ENCODE measurements at places on chromosomes 4 and X.

- no peak for DNase-seq
Observed at GRCh38 chr4:38982361-38983095, 49.7 kb downstream of the TMEM156 start.

DNA sequence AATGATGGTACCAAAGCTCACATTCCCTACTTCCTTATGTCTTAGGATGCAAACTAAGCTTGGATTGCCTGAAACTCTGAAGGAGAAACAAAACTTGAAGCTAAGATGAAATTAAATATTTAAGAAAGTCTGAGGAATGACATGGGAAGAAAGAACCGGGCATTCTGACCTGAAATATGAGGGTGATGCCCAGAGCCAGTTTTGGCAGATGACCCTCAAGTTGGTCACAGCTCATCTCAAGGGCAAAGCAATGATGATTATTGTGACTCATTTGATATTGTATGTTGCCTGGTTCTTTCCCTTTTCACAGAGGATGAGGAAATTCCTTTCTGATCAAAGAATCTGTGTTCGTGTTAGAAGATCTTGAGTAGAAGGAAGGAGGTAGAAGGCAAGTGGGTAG, 96.0 kb upstream of the NHS start:
- DNase-seq, result no peak

DNA sequence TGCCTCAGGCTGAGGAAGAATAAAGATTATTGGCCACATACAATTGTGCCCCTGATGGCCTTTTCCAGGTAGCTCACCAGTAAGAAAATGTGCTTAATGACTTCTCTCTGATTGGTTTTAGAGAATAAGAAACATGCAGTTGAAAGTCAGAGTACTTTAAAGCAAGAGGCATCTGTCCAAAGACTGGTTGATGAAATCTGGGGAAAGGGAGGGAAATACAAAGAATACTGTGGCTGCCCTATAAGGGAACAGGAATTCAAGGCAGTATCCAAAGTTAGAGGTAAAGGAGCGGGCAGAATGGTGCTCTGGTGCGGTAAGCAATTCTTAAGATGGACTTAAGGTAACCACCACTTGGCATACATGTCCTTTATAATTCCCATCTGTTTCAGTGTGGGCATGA, 11.4 kb downstream of the PBDC1 start:
- DNase-seq, result no peak

DNA sequence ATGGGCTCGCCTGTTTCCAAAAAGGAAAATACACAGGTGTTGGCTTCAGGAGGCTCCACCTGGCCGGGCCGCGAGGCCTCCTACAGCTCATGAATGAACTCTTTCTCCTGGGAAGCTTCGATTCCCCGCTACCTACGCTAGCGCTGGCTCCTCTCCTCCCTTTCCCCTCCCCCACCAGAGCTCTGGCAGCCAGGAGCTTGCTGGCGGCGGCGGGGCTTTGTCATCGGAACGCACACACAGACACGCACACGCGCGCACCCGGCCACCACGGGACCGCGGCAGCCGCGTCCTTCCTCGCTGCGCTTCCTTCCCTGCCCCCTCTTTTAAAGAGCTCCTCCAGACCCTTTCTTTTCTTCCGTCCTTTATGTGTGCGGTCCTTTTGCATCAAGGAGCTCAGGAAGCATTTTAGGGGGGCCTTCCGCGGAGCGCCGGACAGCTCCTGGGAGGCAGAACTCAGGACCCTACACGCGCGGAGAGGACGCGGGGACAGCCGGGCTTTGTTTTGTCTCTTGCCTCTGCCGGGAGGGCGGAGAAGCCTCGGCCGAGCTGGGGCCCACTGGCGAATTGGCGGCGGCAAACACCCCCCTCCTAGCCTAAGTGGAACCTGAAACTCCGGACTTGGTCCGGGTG, 70.2 kb upstream of the BCOR start:
- no peak for DNase-seq

GRCh38 chr4:154329268-154329868, 162.2 kb downstream of the DCHS2 start:
- DNase-seq, result no peak

DNA sequence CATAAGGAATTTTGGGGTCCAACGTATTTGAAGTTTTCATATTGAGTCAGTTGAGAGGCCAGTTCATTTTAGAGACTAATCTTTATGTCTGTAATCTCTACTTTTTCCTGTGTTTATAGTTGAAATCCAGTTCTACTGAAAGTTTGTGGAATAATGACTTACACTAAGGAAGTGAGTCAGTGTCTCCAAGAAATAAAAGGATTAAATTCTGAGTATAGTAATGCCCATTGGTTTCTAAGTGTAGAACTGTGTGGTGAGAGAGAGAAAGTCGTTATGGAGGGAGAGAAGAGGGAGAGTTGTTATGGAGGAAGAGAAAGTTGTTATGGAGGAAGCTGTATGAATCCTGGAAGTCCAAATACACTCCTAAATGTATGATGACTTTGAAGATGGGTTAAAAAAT, 264.6 kb upstream of the HAND2 start:
- DNase-seq, result no peak

DNA sequence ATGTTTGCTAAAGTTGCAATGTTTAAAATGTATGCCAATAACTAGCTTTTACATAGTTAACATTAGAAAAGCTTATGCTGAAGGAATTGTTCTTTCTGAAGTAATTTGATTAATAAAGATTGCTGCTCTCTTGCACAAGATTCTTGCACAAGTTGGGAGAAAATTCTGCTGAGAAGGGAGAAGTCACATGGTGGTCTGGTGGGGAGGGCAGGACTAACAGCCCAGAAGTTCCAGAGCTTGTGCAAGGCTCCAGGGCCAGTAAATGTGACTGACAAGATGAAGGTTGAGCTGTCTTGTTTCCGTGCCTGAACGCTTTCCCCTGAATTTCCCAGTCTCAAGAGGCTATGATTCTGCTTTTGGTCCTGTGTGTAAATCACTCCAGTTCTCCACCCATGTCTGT, 112.9 kb upstream of the VCX start:
- no peak for DNase-seq

- DNase-seq, result no peak
Observed at GRCh38 chrX:17579026-17579425, 158.3 kb upstream of the SCML1 start.

DNA sequence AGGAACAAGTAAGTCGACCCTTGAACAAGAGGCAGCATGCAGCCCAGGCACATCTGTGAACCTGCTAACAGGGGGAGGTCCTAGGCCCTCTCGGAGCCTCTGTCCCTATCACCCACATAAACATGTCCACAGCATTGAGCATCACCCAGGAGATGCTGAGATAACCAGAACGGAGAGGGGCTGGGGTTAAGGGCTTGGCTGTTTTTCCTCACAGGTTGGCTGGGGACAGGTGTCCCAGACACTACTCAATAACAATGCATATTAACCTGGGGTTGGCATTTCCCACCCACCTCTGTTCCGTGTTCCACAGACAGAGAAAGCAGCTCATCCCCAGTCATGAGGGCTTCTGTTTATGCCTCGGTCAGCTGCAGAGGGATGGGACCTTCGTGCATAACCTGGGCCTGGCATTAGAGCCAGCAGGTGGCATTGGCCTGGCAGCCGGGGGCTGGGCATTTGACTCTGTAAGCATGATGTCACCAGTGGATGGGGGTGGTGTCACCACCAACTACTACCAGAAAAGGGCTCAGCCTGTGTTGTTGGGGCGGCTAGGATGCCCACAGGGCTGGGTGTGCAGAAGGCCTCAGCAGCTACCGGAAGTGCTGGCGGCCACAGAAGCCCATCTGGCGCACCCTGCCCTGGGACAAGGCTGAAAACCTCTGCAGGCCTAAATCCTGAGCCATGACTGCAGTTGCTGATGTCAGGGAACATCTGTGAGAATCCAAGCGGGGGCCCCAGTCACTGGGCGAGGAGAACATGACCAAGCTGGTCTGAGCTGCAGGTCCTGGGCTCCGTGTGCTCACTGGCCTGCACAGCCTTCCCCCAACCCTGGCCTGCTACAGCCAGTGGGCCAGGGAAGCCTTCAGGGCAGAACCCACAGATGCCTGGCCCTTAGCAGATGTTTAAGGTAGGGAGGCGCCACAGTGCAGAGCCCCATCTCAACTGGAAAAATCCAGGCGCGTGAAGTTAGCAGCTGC, 351.4 kb downstream of the NR3C2 start:
- DNase-seq, result no peak

DNA sequence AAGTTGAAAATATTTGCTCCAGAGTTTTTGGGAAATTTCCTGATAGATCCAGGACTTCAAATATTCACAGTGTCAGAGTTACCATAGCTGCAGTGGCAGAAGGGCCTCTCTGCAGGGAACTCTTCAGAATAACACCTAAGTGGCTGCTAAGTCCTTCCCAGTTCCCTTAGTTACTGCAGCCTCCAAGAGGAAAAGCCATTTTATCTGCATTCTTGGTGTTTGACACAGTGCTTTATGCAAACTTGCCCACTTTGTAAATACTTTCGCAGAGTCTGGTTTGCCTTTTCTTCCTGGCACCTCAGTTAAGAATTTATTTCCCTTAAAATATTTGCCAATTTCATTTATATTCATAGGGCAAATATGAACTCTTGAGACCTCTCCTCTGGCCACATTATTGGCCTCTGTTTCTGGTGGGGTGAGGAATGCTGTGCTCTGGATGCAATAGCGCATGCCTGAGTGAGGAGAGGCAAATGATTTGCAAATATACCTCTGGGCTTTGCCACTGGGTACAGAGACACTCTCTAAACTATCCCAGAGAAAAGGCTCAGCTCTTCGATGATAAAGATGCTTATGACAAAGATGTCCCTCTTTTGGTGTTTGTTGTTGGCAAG, 566.3 kb upstream of the NR3C2 start:
- no peak for DNase-seq

DNA sequence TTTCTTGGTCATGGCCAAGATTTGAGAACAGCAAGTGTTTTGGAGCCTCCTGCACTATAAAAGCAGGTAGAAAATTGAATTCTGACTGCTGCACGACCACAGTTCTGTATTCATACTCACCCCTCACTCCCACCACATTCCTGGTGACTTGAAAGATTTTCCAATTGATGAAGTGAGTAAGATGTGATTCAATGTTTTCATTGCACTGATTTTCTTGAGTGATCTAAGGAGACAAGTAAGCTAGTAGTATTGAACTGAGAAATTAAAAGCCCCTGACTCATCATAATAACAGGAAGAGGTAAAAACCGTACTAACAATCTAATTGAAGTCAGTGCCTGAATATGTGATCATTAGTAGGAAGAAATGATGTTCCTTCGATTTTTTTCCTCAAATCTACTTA, 6.1 kb upstream of the SEC24D start:
- no peak for DNase-seq

DNA sequence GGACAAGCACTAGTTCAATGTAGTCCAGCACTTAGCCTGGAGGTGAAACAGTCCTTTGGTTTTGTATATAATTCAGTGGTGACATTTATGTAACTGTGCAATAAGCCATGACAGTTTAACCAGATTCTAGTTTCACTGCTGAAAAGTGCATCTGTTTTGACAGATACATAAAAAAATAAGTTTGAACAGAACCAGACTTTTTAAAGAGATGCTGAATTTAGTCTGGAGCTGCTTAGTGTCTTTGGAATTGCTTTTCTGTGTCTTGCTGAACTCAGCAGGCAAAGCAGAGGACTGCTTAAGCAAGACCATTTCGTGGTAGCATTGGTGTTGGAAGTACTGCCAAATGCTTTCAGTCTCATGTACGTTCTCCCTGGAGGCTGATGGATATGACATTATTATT, 393.5 kb downstream of the MAPK10 start:
- DNase-seq, result no peak

- DNase-seq, result no peak
Observed at GRCh38 chrX:133923113-133923512, 62.3 kb downstream of the GPC3 start.

DNA sequence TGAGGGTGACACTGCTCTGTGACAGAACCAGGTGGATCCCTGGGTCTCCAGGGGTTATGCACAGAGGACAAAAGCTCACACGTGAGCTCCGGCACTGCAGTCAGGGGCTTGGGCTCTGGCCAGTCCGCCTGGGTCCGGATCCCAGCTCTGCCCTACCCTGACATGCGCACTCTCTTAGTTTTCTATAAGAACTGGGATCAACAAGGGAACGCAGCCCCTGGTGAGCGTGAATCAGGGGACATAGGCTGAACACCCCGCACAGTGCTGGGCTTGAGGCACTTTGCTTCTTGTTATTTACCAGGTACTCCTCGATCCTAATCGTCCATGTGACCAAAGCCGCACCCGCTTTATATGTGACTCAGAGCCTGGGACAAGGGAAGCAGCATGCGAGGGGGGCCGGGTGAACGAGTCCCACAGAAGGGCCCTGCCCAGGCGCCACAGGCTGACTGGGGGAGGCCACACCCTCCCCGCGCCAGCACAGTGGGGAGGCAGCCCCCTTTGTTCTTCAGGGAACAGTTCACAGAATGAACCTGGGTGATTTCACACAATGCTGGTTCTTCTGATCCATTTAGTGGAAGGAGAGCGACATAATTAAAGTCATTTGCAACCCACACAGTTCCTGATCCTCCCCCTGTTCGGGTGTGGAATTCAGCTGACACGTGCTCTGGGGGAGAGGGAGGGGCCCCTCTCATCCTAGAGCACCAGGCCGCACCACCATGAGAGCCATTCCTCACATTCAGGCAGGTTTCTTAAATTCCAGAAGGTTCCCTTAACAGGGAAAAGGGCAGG, 55.5 kb downstream of the WFS1 start:
- no peak for DNase-seq

GRCh38 chr4:151771664-151772063, 10.9 kb upstream of the GATB start:
- DNase-seq, result no peak

DNA sequence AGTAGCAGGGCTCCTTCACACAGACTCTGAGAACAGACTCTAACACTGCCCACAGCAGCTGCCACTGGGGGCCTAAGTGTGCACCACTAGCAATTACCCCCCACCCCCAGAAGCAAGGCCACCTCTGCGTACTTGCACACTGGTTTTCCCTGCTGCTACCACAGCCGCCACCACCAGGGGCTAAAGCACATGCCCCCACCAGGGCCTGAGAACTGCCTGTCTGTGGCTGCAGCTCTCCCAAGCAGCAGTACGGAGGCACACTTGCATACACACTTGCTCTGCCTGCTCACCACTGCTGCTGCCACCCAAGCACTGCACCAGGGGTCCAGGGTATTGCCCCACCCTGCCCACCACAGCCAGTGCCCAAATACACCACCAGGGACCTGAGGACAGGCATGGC, 59.6 kb downstream of the SCML2 start:
- no peak for DNase-seq

DNA sequence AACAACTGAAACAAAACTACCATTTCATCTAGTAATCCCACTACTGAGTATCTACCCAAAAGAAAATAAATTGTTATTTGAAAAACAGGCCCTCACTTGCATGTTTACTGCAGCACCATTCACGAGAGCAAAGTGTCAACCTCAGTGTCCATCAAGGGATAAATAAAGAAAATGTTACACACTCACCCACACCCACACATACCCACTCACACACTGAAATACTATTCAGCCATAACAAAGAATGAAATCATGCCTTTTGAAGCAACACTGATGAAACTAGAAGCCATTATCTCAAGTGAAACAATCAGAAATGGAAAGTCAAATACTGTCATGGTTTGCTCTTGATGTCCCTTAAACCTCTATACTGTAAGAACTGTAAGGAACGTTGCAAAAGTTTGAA, 44.8 kb upstream of the CLNK start:
- no peak for DNase-seq

GRCh38 chr4:109067508-109068235, 234.8 kb downstream of the COL25A1 start:
- no peak for DNase-seq

Data from stimulated activated CD4-positive, alpha-beta T cell treated with anti-CD3 and anti-CD28 coated beads, Interleukin-1b, Interleukin-23, amount 100 ng/mL, for 24 hours (primary cell).